RKO (cell line): ENCODE measurements at places on chromosomes 7 and 10.
A peak's percentile ranks its signal among the peaks of the same experiment; 100 is the strongest.

DNA sequence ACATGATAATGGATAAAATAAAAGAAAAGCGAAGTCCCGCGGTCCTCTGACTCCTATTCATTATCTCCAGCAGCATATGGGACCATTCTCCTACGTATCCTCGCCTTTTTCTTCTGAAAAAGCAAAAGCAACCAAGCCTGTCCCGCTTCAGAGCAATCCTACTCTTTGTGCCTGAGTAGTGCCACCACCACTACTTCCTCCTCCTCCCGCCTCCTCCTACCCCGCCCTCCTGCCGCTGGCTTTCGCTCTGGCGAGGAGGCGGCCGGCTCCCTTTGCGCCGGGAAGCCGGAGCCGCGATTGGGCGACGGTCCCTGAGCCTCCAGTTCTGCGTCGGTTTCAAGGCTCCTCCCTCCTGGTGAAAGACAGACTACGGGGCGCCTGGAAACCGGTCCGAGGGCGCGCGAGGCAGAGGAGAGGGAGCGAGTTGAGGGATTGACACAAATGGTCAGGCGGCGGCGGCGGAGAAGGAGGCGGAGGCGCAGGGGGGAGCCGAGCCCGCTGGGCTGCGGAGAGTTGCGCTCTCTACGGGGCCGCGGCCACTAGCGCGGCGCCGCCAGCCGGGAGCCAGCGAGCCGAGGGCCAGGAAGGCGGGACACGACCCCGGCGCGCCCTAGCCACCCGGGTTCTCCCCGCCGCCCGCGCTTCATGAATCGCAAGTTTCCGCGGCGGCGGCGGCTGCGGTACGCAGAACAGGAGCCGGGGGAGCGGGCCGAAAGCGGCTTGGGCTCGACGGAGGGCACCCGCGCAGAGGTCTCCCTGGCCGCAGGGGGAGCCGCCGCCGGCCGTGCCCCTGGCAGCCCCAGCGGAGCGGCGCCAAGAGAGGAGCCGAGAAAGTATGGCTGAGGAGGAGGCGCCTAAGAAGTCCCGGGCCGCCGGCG is at the start of gene FZD1:
Gene FZD1 (plus strand): TSS at position 388 of the 878 bp plus-strand sequence. CDS start 448 bp downstream, at position 836.
- peak; percentile 97 for DNase-seq

GRCh38 chr7:100589341-100589947 is 3.3 kb downstream of the FBXO24 start:
- no peak for DNase-seq

GRCh38 chr10:59873896-59874295 is 32.5 kb downstream of the CCDC6 start:
- DNase-seq = no peak

DNA sequence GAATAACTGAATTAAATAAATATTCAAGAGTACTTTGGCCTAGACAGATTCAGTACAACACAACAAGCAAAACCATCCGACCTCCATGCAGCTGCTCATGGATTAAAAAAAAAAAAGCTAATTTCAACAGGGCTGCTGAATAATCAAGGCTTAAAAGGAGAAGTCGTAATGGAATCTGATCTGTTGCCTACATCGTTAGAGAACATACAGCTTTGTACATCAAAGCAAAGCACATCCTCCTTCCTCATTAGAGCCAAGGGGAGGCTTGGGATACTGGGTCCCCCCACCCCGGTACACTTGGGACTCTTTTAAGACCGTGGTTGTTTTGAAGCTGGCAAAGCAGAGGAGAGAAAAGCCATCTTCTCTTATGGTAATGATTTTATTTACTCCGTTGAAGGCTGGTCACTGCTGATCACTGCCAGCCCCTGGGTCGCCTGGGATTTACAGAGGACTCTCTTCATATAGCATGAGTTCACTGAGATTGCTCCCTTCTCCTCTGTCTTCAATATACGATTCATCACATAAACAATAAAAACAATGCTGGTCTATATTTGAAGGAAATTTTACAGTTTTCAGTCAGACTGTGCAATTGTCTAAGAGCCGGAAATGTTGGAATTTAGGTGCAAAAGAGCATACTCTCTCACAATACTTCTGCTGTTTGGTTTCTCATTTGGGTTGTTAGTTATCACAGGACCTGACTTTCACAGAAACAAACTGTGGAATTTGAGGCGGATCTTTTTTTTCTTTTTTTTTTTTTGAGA is 148.8 kb downstream of the FAM107B start:
- DNase-seq = no peak
